ENCODE measurements at places on chromosomes 11 and 22.
A peak's percentile ranks its signal among the peaks of the same experiment; 100 is the strongest.

DNA sequence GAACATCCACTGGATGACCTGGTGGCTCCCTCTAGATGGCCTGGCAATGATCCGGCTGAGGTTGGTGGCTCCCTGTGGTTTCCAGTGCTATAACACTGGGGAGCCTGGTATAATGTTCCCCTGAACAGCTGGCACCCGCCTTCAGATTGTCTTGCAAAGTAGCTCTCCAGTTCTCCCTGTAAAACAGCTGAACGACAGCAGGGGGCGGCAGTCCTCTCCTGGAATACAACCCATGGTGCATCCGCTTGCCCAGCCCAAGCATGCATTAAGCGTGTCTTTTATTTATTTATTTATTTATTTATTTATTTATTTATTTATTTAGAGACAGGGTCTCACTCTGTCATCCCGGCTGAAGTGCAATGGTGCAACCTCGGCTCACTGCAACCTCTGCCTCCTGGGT is 258.9 kb downstream of the BUD13 start:
- no peak for DNase-seq

- no peak for DNase-seq
Measured at GRCh38 chr22:17999851-18000250, 24.5 kb downstream of the MICAL3 start.

GRCh38 chr22:50304528-50305392 is 2.7 kb downstream of the PLXNB2 start:
- DNase-seq, result peak; percentile 64

- no peak for DNase-seq
Measured at GRCh38 chr11:45041596-45041995, 90.9 kb upstream of the TP53I11 start.

- DNase-seq, result no peak
Measured at GRCh38 chr11:44858796-44859527, 91.7 kb downstream of the TP53I11 start.

DNA sequence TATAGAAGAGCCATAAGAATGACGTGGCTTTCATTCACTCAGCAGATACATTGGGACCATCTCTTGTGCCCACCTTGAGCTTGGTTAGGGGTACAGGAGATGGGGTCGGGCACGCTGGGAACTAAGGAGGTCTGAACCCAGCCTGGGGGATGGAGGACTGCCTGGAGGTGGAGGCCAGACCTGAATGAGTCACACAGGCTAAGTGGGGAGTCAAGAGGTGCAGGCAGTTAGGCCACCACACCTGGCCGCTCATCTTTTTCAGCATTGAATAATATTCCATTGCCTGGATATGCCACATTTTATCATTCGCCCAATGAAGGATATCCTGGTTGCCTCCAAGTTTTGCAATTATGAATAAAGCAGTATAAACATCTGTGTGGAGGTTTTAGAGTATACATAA is 3.8 kb upstream of the PPIL2 start:
- no peak for DNase-seq

DNA sequence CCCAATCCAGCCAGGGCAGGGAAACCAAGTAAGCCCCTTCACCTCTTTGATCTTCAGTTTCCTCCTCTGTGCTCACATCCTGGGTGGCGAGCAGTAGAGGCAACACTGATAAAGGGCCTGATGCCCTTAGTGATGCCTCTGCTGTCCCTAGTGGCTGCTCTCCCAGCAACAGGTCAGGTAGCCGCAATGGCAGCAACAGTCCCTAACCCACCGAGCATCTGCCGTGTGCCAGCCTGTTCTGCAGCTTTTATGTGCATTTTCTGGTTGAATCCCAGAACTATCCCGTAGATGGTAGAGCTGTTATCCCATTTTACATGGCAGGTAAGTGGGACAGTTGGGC is 5.2 kb downstream of the SCYL1 start:
- no peak for DNase-seq

DNA sequence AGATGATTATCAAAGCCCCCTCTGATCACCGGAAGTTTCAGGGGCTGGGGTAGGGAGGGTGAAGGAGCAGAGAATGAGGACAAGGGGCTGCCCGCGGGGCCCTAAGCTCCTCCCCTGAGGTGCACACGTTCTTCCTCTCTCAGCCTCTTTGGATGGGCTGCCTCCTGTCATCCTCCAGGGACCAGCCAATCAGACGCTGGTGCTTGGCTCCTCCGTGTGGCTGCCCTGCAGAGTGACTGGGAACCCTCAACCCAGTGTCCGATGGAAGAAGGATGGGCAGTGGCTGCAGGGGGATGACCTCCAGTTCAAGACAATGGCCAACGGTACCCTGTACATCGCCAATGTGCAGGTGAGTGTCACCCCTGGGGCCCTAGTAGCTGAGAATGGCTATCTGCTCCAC is 7.5 kb downstream of the ROBO3 start:
- peak; percentile 7 for DNase-seq

GRCh38 chr11:59176330-59176729 is 4.4 kb downstream of the DTX4 start:
- no peak for DNase-seq

DNA sequence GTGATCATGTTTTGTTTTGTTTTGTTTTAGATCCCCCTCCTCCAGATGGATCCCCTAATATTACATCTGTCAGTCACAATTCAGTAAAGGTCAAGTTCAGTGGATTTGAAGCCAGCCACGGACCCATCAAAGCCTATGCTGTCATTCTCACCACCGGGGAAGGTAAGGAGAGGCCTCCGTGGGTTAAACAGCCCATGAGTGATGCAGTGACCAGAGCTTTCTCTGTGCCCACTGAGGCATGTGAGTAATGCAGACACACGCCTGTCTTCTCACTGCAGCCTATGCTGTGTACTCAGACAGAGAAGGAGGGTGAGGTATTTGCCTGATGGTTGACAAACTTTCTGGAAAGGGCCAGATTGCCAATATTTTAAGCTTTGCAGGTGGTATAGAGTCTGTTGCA is 73.7 kb upstream of the OR4B1 start:
- DNase-seq, result no peak

DNA sequence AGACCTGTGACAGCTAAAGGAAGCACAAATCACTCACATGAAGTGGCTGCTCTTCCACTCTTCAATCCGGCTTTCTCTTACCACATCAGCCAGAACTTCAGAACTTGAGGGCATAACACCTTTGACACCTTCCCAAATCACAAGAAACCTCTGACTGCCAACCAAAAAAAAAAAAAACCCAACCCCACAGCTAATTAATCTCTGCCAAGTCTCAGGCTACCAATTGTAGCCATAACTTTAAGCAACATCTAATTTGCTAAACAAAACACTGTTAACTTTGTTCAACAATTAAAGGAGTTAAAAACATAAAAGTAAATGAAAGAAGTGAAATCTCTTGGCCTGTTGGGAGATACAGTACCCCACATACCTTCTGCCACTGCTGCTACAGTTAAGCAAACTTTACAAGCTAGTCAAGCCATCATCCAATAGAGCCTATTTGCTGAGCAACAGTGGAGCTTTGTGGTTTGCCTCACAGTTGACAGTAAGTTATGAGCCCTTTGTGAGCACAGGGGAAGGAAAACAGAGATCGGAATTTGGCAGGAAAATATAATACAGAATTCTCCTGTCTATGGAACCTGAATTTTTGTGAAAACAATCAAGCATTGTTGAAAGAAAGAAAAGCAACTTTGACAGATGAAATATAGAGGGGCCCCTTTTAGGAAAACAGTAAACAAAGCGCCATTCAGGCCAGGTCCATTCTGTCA is at the start of gene SOX6:
Gene SOX6, minus strand, starts transcription at position 490 of the 704 bp plus-strand sequence. CDS start 15,298 bp downstream, outside the sequence.
- no peak for DNase-seq

GRCh38 chr11:23780231-23780630 is 716.6 kb upstream of the LUZP2 start:
- DNase-seq, result no peak

DNA sequence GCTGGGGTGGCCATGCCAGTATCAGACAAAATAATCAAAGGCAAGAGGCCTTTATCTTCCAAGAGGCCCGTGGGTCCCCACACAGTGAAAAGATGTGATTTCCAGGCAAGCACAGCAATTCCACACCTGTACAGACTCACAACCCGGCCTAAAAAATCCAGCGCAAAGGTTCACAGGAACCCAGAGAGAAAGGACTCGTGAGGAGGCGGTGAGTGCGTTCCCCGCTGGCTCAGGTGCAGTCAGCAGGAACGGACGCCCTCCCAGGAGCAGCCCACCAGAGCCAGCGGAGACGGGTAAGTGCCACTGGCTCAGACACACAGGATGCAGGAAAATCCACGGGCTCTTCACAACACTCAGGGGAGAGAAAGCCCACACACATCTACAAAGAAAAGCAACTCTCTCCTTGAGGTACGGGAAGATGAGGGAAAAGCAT is 4.4 kb downstream of the TOLLIP start:
- no peak for DNase-seq

GRCh38 chr22:47419239-47419638 is 656.8 kb downstream of the TBC1D22A start:
- DNase-seq, result peak; percentile 1

DNA sequence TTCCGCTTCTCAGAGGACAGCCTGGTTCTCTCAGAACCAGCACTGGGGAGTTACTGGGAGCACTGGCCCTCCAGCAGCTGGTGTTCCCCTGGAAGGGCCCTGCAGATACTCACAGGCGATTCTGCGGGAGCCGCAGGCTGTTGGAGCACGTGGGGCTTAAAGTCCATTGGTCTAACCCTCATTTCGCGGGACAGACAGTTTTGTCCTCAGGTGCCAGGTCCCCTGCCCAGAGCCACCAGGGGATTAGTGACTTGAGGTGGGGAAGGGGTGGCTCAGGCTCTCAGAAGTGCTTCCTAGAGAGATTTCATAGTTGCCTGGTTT is 53.9 kb downstream of the CACNA1I start:
- no peak for DNase-seq

GRCh38 chr22:26194313-26194712 is 25.1 kb downstream of the SEZ6L start:
- DNase-seq, result no peak

DNA sequence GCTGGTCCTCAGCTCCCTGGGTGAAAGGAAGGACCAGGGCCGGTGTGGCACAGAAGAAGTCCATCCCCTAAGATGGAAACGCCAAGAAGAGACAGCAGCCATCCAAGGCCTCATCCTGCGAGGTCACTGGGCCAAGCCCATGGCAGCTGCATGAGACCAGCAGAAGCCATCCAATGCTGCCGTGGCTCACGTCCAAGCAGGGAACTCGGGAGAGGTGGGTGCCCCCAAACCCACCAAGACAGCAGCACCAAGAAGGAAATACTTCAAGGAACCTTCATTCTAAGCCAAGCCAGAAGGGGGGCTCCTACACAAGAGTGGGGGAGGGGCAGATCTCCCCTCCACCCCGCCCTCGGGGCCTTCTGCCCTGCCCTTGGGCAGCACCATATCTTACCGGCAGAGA is 49.6 kb downstream of the IGSF9B start:
- no peak for DNase-seq

- DNase-seq, result no peak
Measured at GRCh38 chr11:5007561-5007960, 12.9 kb downstream of the OR51L1 start.

DNA sequence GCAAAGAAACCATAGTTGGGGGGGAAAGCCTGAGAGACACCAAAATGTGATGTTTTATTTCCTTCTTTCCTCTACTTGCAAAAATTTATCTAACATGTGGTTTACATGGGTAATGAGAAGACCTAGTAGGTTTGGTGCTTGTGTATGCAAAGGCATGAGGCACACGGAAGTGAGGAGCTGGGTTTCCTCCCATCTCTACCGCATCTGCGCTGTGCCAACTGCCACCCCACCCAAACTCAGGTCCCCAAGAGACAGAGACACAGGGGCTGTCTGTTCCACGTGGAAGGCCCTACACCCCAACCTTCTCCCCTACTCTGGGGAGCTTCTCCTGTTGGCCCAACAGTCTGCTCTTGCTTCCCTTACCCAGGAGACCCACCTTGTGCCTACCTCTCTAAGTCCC is 4.8 kb downstream of the RTL6 start:
- DNase-seq, result no peak

GRCh38 chr22:38187413-38188212 is 6.0 kb upstream of the PLA2G6 start:
- DNase-seq, result no peak

DNA sequence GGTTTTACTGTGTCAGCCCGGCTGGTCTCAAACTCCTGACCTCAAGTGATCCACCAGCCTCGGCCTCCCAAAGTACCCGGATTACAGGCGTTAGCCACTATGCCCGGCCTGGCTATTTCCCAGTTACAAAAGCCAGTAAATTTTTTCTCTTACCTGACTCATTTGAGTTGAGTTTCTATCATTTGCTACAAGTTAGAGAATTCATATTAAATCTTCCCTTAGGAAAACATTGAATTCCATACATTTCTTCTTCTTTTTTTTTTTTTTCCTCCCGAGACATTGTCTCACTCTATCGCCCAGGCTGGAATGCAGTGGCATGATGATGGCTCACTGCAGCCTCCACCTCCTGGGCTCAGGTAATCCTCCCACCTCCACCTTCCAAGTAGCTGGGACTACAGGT is 26.0 kb downstream of the CHEK2 start:
- DNase-seq, result no peak

- DNase-seq, result no peak
Measured at GRCh38 chr22:37188901-37189466, 937 bp upstream of the C1QTNF6 start.

- no peak for DNase-seq
Measured at GRCh38 chr22:41862160-41862529, 29.2 kb downstream of the SREBF2 start.

DNA sequence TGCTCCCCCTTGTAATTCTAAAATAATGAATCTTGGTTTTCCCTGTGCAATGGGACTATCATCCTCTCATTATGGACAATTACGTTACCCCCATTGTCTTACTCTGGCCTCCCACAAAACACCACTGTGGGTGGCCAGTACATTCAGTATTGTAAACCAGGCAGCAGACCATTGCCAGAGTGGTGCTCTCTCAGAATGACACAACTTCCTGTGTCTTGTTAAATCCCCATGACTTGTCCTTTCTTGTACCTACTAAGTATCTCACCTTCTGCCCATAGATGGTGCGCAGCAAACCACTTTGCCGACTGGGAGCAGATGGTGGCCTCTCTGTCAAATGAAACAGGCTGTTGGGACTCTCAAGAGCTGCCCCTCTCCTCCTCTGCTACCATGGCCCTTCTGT is 287.1 kb upstream of the RAG2 start:
- no peak for DNase-seq

- DNase-seq, result peak; percentile 69
Measured at GRCh38 chr22:22207845-22208564, 36.6 kb upstream of the VPREB1 start.

- DNase-seq, result no peak
Measured at GRCh38 chr11:62137276-62137861, 13.6 kb downstream of the INCENP start.

Measured in D341Med (cell line).